ENCODE measurements at places on chromosomes 3 and 15.

DNA sequence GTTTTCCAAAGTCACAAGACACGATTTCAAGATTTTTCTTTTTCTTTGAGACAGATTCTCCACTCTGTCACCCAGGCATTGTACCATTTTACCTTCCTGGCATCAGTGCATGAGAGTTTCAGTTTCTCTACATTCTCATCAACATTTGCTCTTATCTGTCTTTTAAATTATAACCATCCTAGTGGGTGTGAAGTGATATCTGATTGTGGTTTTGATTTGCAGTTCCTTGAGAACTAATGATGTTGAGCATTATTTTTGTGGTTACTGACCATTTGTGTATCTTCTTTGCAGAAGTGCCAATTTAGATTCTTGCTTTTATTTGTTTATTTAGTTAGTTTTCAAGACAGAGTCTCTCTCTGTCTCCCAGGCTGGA, 41.2 kb downstream of the ADIPOQ start:
- DNase-seq, result no peak

DNA sequence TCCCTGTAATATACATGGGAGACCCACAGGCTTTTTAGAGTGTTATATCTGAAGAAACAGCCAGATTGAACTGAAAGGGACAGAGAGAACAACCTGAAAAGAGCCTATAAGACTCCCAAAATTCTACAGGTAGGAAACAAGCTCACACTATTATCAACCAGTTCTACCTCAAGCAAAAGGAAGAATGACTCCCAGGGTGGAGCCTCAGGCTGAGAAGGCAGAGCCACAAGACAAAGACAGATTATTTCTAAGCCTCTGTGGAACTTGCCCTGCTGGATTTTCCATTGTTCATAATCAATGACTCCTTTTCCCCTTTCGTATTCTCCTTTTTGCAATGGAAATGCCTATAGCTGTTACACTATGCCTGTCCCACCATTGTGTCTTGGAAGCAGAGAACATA, 95.1 kb upstream of the LMCD1 start:
- DNase-seq, result no peak

DNA sequence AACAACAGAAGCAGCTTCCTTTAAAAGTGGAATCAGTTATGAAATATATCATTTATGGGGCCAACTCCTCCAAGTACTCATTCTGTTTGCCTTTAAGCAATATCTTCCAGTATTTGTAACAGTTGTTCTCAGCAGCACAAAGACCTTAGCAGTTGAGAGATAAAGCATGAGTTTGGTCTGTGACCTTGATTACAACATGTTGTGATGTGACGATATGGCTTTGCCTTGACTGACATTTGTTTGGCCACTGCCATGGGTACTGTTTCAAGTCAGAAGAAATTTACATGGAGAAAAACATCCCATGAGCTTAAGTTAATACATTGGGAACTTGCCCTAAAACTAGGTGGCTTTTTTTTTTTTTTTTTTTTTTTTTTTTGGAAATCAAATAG, 175.1 kb upstream of the KBTBD8 start:
- no peak for DNase-seq

DNA sequence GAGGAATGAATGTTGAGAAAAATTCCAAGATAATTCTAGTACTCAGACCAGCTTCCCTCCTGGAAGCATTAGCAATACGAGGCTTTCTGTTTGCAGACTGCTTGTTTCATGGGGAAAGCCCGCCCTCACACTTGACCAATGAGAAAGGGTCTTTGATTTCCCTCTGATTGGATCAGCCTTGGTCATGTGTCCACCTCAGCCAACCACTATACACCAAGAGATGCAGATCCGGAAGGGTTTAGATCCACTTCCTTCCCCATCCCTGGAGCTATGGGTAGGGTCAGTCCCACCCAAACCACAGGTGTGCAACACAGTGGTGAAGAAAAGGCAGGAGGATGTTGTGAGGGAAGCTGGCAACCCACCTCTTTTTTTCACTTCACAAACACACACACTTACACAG, 154.7 kb downstream of the SV2B start:
- DNase-seq, result no peak

GRCh38 chr15:28967990-28968389, 82.2 kb downstream of the APBA2 start:
- no peak for DNase-seq

DNA sequence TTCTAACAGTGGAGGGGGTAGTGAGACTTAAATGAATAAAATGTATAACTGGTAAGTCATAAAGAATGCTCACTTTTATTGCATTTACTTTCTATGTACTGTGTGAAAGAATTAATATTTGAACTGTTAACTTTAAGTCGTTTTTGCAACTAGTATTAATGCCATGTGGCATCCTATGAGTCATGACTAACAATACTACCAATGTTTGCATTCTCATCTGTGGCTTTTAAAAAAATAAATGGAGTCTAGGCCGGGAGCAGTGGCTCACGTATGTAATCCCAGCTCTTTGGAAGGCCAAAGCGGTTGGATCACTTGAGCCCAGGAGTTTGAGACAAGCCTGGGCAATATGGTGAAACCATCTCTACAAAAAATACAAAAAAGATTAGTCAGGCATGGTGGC, 5.2 kb downstream of the C3orf49 start:
- DNase-seq, result no peak

GRCh38 chr15:60374628-60375081, 23.1 kb downstream of the ANXA2 start:
- DNase-seq, result no peak

DNA sequence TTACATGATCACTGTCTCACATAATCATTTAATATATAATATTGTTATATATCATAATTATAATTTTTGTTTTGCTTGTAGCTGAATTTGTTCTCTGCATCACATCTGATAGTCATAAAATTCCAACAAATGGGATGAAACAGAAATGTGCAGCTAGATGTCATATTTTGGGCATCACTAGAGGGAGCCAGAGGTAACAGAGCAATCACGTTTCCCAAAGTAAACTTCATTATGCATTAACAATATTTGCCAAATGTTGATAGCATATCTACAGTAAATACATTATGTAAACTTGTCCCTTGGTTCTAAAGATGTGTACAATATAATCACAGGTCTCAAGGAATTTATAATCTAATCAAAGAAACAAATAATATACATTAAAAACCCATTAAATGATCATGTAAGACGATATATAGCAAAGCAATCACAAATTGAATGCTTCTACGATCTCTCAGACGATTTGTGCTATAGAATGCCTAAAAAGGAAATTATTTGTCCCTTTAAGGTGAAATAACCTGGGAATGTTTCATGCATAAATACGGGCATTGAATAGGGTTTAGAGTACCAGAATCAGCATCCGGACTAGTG, 234.2 kb upstream of the MCTP2 start:
- peak; percentile 27 for DNase-seq

DNA sequence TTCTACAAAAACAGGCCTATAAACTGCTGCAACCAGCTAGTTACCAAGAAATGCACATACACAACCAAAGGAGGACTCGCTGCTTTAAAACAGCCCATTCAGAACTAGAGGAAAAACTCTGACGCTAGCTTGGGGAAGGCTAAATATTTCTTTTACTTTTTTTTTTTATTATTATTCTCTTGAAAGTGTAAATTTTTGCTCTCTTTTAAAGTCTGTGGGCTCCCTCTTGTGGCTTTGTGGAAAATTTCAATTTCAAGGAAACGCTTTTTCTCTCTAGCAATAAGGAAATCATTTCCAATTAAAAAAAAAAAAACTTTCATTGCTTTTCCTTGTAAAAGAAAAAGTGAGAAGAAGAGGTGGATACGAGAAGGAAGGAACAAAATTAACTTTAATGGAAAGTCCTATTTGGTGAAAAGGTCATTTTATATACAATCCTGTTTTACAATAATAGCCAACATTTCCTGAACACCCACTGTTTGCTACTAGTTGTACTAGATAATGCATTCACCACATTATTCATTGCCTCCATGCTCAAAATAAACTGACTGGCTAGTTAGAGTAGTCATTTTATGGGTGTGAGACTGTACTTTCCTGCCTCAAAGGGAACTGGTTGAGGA, 51.2 kb upstream of the SAMMSON start:
- peak; percentile 38 for DNase-seq

- DNase-seq, result no peak
Measured at GRCh38 chr3:33825111-33825510, 26.7 kb downstream of the PDCD6IP start.

DNA sequence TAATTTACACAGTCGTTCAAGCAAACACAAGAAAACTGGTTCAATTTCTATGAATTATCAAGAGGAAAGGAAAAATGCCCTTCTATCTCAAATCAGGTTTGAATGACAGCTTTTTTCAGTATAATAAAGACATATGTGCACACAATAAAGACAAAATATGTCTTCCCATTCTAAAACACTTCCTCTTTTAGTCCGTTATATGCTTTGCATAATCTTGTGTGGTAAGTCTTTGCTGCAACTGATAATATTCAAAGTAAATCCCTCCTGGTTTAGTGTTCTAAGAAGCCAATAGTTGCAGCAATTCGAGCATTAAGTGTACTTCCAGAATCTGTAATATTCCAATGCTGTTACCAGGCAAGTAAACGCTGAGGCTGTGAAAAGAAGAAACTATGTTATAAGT, 43.7 kb upstream of the MAPKBP1 start:
- peak; percentile 81 for DNase-seq

- DNase-seq, result no peak
Measured at GRCh38 chr3:13570391-13571194, 21.7 kb downstream of the FBLN2 start.

DNA sequence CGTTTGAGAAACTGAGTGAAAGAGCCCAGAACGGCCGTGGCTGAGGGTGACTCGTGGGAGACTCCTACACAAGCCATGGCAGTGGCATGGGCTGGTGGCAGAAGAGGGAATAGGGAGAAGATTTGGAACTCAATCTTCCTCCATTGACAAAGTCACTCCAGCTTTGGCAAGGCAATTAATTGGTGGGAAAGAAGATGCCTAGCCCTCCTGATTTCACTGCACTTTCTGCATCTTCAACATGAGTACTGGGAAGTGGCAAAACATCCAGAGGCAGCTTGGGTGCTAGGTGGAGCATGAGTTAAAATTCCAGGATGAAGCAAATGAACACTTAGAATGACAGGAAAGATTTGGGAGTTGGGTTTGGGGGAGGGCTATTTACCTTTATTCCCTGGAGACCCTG, 1.4 kb upstream of the TGFBR2 start:
- no peak for DNase-seq

DNA sequence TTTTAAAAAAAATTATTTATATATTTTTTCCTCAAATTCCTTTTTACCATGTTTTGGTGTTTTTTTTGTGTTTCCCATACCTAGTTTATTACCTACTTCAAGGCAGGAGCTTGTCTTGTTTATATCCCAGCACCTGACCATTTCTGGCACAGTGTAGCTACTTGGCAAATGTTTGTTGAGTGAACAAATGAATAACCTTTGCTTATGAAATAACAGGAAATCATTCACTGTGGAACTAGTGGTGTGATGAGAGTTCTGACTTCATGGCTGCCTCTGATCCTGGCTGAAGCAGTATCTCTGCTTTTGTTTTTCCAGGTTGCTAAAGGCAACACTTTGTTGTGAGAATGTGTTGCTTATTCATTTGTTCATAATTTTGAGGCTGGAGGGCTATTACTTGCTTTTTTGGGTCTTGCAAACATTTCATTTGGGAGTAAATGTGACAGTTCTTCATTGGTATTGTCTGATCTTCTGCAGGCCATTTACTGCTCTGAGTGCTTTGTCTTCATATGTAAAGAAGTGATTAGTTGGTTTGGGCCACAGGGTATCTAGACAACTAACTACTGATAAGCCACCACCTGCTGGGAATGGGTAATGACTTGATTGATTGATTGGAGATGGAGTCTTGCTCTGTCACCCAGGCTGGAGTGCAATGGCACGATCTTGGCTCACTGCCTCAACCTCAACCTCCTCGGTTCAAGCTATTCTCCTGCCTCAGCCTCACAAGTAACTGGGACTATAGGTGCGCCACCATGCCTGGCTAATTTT, 5.7 kb downstream of the RAD54L2 start:
- no peak for DNase-seq

GRCh38 chr3:188573956-188574355, 420.0 kb downstream of the LPP start:
- no peak for DNase-seq

GRCh38 chr15:69606921-69607500, 154.4 kb downstream of the RPLP1 start:
- DNase-seq, result no peak

GRCh38 chr15:33013827-33014445, 180.6 kb downstream of the FMN1 start:
- peak; percentile 4 for DNase-seq

DNA sequence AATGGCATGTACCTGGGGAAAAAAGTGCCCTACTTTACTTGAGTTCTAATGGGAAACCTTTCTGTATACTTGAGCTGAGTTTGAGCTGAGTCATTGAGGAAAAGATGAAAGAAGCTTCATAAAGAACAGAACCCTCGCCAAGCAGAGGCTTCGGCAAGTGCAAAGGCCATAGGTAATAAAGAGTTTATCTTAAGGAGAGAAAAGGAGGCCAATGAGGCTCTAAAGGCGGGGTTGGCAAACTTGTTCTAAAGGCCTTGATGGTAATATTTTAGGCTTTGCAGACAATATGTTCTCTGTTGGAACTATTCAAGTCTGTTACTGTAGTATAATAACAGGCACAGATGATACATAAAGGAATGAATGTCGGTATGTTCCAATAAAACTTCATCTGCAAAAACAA, 17.6 kb upstream of the TRAT1 start:
- no peak for DNase-seq

- no peak for DNase-seq
Measured at GRCh38 chr3:157551961-157552360, 48.7 kb upstream of the VEPH1 start.

DNA sequence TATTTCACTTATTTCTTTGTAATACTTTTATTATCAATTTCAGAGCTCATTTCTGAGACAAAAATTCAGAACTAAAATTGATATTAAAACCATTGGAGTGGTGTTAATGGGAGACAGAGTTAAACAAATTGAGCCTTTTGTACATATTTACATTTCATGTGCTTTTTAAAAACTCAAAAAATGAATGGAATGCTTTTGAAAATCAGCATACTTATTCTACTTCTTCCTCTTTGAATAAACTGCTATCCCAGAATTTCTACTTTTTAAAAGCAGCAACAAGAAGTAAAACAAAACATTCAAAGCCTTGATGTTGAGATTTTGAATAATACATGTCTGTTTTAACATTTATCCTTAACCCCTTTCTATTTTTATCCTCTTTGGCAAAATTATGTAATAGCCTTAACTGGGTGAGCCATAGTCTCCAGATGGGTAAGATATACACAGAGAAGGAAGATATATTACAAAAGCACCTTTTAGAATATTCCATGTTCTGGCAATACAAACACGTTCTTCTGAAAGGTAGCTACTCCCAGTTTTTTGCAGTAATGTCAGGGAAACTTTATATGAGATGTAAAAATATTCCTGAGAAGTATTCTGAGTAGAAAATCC, 123.6 kb downstream of the MBNL1 start:
- DNase-seq, result no peak

- no peak for DNase-seq
Measured at GRCh38 chr3:150059729-150060128, 89.0 kb upstream of the PFN2 start.

DNA sequence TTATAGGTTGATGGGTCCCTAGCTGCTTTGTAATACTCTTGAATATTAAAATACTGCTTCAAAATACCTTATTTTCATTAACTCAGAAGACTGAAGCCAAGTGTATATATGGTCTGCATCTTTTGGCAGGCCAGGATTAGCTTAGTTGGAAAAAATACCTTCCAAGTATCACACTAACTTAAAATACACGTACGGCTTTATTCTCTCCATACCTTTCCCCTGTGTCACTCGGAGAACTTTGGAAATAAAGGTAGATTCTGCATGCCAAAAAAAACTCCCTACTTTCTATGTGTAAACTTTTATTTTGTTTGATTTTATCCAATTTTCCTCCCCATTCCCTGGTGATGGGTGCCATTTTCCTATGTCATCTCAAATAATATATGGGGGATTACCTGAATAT, 422.3 kb upstream of the MDFIC2 start:
- DNase-seq, result no peak

GRCh38 chr15:96322536-96323318, 7.8 kb upstream of the NR2F2 start:
- DNase-seq, result no peak

Data from NB4 (cell line).